ENCODE measurements at places on chromosomes 6 and 20. TPM values are rescaled to one million over a fixed set of nuclear protein-coding genes. Genes with fewer than 3 reads are reported as not detected.

DNA sequence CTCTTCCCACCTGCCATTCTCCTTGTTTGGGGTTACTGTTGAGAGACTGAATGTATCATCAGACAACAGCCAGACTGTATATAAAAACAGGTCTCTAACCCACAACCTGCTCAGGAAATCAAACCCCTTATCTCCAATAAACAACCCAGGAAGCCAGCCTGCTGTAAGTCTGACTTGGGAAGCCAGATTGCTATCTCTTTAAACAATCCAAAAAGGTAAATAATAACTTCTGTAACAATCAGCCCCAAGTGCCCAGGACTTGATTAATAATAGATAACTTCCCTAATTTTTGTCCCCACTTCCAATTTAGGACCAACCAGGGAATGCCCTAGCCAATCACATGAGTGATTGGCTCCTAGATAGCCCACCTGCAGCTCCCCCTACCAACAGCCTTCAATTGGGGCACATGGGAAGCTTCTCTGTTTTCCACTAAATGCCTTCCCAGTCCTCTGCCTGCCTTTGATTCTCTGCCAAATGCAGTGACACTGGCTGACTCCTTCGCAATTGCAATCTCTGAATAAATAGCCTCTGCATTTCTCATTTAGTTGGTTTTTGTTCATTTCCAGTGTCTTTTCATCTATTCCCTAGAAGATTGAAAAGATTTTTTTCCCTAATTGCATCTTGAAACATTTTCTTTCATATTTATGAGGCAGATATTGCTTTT lies 117.1 kb upstream of the TAB2 start:
- H3K4me1 ChIP-seq, result no peaks in the 10 kb centered on the region
- no peaks in the 10 kb centered on the region for H3K36me3 ChIP-seq
- no peaks in the 10 kb centered on the region for H3K27me3 ChIP-seq
- H3K27ac ChIP-seq, result no peak overlapping the region
- H3K4me3 ChIP-seq, result no peak overlapping the region

Gene FAM210B
- total RNA-seq, result 71.9 TPM

Gene BMP2
- 15.9 TPM for total RNA-seq

DNA sequence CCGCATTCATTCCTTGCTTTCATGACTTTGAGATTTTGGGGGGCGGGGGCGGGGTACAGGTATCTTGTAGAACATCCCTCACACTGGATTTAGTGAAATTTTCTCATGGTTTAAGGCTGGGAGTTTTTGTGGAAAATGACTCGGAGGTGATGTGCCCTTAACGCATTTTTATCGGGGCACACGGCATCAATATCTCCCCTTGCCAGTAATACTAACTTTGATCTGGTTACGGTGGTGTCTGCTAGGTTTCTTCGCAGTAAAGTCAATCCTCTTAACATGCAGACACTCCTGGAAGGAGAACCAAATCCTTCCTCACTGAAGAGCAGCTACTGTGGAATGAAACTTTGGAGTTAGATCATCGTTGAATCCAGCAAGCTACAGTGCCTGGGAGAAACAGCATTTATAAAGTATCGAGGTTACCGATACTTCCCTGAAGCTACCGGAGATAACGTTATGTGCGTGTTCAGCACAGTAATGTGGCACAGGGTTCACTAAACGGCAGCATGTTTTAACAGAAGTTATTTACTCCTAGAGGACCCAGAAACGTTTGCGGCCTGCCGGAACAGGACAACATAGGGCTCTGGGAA lies 1.2 kb upstream of the DYNLRB1 start:
- H3K4me3 ChIP-seq, result peak overlapping the region; percentile 63
- H3K27me3 ChIP-seq, result no peaks in the 10 kb centered on the region
- no peaks in the 10 kb centered on the region for H3K36me3 ChIP-seq
- peak overlapping the region; percentile 92 for H3K27ac ChIP-seq
- peaks cover 3% of the 10 kb centered on the region for H3K4me1 ChIP-seq

DNA sequence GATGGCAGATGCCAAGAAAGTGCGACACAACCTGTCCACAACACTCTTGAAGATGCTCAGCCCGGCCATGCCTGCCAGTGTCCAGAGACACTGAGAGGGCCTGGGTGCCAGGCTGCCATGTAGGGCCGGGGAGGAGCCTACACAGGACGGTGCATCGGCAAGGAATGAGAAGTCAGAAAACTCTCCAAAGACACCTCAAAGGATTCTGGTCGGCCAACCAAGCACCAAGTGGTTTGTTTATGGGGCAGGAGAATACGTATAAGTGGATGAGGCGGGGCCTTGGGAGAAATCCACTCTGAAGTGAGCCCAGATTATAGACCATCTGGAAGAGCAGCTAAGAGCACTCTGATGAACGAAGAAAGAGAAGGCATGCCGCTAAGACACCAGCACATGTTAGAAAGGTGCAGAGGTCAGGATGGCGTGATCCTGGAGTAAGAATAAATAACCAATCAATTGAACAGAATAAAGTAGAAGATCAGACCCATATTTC lies 120.7 kb upstream of the FOXQ1 start:
- peak overlapping the region; percentile 58 for H3K27ac ChIP-seq
- H3K4me1 ChIP-seq, result peaks cover 6% of the 10 kb centered on the region
- no peaks in the 10 kb centered on the region for H3K27me3 ChIP-seq
- no peak overlapping the region for H3K4me3 ChIP-seq
- no peaks in the 10 kb centered on the region for H3K36me3 ChIP-seq

DNA sequence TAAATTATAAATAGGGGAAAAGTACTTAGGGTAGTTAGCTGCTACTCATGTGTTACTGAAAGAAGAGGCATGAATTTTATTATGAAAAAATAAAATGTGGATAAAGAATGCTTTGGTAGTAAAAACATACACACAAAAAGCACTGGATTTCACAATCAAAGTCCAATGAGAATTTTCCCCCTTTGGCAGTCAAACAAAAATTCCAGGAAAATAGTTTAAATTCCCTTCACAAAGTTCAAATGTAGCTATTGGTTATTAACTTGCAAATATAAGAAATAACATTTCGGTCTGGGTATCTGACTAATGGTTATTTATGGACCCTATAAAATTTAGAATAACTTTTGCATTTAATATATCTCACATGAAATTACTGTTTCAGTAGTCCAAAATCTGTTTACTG lies 210.4 kb downstream of the FOXC1 start:
- no peaks in the 10 kb centered on the region for H3K27me3 ChIP-seq
- H3K36me3 ChIP-seq, result no peaks in the 10 kb centered on the region
- peaks cover 14% of the 10 kb centered on the region for H3K4me1 ChIP-seq
- H3K4me3 ChIP-seq, result no peak overlapping the region
- H3K27ac ChIP-seq, result no peak overlapping the region

Gene EMILIN3
- 0.17 TPM for total RNA-seq

Gene FOXA2
- not detected for total RNA-seq

Data from fibroblast of lung (primary cell).